ENCODE measurements at places on chromosomes 16 and 17.

DNA sequence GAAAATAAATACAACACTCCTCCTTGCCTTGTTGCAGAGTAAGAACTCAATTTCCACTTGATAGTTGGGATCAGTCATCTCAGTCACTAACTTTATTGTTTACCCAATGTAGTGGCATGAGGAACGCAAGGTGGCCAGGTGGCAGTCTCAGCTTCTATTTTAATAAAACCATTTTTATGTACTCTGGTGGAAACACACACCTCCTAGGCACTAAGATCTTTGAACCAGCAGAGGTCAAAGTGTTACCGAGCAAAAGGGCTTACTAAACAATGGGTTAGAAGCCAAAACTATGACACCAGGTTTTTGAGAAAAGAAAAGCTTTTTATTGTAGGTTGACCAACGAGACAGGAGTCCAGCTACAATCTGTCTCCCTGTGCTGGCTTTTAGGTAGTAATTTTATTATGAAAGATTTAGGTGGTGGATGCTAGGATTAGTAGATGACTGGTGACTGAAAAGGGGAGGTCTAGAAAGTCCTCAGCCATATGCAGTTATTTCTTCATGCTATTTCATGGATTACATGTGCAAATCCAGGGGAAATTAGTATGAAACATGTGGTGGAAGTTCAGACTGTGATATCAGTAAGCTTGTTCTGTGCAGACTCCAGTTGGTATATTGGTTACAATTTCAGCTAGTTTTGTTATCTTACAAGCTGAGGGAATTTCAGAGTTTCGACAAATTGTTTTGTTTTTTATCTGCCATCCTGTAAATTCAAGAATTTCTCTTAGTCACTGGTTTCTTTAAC is 122.3 kb downstream of the PCTP start:
- no peak for DNase-seq

DNA sequence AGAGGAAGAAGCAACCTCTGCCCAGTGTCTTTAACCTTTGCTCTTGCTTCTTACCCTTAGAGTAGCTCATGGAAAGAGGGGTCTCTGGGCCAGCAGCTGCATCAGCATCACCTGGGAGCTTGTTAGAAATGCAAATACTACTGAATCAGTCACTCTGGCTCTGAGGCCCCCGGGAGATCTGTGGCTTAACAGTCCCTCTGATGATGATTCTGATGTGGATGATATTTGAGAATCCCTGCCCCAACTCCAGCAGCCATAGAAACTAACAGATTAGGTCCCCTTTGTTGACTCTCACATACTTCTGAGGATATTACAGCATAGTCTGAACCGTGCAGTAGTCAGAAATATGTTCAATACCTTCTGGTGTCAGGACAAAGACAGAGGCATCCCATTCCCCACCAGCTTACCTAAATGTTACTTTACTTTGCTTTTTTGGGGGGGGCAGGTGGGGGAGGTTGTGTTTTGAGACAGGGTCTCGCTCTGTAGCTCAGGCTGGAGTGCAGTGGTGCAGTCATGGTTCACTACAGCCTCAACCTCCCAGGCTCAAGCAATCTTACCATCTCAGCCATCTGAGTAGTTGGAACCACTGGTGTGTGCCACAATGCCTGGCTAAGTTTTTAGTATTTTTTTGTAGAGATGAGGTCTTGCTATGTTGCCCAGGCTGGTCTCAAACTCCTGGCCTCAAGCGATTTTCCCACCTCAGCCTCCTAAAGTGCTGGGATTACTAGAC is 220.1 kb downstream of the CCDC182 start:
- DNase-seq, result no peak

- no peak for DNase-seq
Measured at GRCh38 chr16:76729525-76729924, 452.3 kb downstream of the CNTNAP4 start.

DNA sequence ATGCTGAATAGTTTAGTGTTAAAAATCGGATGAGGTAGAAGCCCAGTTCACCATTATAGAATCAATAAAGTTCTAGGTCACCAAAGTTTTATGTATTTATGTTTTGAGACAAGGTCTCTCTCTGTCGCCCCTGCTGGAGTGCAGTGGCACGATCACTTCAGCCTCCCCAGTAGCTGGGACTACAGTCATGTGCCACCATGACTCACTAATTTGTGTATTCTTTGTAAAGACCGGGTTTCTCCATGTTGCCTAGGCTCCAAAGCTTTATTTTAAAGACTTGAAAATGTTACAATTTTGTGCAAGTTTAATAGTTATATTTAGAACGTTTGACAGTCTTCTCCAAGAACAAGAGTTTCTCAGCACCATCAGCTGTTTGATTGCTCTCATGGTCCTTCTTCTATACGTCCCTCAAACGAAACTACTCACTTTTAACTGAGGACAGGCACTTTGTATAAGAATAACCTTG is 32.1 kb downstream of the NDE1 start:
- peak; percentile 54 for DNase-seq

DNA sequence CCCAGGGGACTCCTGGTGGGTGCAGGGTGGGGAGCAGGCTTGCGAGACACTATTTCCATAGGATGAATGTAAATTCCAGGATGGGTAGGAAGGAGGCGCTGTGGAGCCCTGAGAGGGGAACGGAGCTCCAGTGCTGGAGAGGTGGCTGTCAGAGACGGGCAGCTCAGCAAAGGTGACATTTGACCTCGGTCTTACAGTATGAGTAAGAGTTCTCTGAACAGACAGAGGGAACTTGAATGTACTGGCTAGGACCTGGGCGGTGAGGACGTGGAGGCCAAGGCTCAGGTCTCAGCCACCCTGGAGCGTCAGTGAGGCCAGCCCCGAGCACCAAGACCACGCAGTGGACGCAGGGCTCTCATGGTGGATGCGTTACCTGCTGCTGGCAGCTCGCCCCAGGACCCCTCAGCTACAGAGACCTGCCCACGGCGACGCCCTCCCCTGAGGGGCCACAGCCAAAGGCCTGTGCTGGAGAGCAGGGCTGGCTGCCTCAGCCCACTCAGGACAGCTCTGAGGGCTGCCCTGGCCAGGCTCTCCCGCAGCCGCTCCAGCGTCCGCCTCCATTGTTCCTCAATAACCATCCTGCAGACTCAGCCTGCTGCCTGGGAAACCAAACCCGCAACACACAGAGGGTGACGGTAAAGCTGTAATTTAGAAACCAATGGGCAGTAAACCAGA is 65.9 kb upstream of the TNRC6C start:
- DNase-seq, result peak; percentile 17

DNA sequence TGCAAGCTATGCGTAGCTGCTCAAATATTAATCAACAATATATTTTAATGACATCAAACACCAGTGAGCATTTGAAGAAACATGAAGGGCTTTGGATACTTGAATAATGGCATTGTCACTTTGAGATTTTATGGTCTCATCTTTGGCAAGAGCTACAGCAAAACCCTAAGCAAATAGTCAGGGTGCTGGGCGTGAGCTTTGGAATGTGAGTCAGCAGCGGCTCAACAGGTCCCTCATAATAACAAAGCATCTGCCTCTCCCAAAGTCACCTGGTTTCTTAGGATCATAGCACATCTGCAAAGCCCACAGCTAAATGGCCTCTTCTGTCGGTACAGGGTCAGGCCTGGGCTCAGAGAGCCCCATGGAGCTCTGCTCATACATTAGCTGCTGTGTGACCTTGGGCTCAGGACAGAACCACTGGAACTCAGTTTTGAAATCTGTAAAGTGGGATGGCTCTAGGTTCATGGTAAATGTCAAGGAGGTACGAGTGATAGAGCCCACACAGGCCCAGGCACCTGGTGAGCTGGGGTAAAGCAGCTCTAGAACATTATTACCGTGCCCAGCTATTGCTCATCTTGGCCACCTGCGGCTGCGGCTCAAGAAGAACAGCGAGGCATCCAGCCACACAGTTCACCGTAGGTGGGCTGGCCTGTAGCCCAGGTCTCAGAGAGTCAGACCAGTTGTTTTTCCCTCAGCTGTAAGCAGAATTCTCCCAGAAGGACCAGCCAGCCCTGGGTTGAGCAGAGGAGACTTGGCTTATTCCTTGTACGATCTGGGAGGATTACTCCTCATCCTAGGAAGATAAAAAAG is 544.5 kb upstream of the CDH11 start:
- DNase-seq, result no peak

Data from Kasumi-1 (cell line).